ENCODE measurements at places on chromosomes 16 and 17.

- no peak for DNase-seq
Measured at GRCh38 chr17:42142371-42142896, 12.4 kb downstream of the RAB5C start.

GRCh38 chr17:36842231-36842819 lies 95.0 kb upstream of the LHX1 start:
- DNase-seq = no peak

- no peak for DNase-seq
Measured at GRCh38 chr17:77498791-77499698, 358.3 kb downstream of the SEC14L1 start.

GRCh38 chr16:57592591-57593003 lies 35.8 kb upstream of the ADGRG1 start:
- no peak for DNase-seq

DNA sequence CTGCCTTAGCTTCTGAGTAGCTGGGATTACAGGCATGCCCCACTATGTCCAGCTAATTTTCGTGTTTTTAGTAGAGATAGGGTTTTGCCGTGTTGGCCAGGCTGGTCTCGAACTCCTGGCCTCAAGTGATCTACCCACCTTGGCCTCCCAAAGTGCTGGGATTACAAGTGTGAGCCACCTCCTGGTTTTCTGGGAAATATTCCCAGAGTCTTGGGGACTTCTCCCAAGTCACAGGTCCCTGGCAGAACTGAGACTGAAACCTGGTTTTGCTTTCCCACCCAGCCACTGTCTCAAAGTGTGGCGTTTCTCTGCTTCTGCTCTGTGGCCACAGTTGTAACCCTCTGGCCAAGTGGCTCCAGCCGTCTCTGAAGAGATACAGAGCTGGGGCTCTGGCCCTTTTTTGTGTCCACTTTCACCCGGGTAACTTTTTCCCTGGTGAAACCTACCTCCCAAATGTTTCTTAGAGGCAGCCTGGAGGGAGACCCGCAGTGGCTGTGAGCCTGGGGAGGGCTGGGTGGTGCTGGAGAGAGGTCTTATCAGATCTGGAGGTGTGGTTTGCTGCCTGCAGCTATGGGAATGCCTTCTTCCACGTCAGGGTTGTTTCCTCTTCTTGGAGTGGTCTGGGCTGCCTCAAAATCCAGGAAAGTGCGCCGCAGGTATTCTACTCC lies 5.1 kb downstream of the KSR1 start:
- DNase-seq = no peak

DNA sequence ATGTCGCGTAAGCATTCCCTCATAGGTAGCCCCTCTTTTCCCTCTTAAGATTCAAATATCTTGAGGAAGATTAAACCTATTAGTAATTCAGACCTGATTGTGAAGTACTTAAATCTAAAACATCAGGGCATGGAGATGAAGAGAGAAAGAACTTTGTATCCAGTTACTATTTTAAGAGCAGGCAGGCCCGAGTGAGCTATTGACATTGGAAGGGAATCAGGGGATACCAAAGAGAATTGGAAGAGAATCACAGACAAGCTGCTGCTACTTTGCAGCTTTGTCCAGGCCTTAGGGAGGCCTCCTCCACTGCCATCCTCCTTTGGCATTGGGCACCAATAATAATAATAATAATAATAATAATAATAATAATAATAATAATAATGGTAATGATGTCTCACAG lies 170.5 kb downstream of the MRTFB start:
- DNase-seq = no peak

DNA sequence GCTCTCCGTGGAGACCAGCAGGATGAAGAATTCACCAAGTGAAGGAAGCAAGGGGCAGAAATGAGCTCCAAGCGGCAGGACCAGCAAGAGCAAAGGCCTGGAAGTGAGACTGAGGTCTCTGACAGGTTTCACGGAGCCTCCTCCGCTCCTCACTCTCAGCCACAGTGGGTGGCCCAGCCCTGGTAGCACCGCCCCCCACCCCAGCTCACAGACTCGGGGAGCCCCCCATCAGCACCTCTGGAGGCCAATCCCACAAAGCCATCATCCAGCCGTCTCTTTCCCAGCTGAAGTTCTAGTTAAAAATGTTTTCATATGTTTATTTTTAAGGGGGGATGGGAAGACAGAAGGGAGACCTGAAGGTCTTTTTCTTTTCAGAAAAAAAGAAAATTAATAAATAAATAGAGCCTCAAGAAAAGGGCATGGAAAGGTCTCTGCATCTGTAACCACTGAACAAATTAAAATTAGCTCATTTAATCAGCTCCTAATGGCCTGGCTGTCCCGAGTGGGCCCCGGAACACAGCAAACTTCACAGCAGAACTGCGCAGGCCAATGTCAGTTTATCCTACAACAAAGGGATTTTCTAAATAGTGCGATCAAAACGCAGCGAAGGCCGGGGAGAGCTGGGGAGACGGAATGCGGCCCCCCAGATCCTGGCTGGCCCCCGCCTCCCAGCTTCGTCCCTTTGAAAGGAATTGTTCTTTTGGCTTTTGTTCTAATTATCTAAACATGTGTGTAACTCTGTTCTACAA lies 190.3 kb downstream of the ZNF423 start:
- DNase-seq = no peak

- no peak for DNase-seq
Measured at GRCh38 chr16:13439766-13440165, 480.2 kb upstream of the ERCC4 start.

- DNase-seq = no peak
Measured at GRCh38 chr17:63534078-63534570, 11.0 kb downstream of the KCNH6 start.

Data from NCI-H1417 treated with DMSO at 0.1 percent for 48 hours (cell line).